ENCODE measurements at places on chromosomes 13 and 19.

GRCh38 chr13:108974686-108975085 is 345.3 kb downstream of the MYO16 start:
- DNase-seq: no peak

- no peak for DNase-seq
Measured at GRCh38 chr13:94620286-94620896, 18.7 kb downstream of the GPR180 start.

DNA sequence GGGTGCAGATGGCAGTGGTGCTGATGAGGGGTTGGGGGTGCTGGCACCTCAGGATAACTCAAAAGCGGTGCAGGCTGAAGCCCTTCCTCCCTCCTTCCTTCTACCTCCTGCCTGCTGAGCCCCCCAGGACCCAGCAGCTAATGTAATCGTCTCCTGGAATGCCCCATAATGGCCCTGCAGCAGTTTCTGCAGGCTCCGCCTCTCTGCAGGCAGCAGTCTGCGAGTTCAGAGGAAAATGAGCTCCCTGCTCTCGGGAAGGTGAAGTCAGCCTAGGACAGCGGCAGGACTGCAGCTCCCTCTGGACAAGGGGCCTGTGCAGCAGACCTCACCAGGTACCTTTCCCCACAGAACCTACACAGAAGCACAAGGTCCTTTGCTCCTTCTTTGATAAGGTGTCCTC is 130.9 kb downstream of the ZDHHC20 start:
- DNase-seq: no peak

GRCh38 chr13:74625541-74625940 is 491.3 kb upstream of the KLF12 start:
- DNase-seq: no peak

- no peak for DNase-seq
Measured at GRCh38 chr13:85816413-85816812, 17.2 kb upstream of the SLITRK6 start.

GRCh38 chr19:24064175-24064574 is 22.8 kb upstream of the ZNF254 start:
- no peak for DNase-seq

- no peak for DNase-seq
Measured at GRCh38 chr13:24068472-24068871, 92.0 kb upstream of the SPATA13 start.

GRCh38 chr13:38686577-38687245 is at the start of gene FREM2:
Gene FREM2, plus strand, starts transcription at chr13:38687077. Its CDS starts 268 bp downstream, at chr13:38687345.
- no peak for DNase-seq

DNA sequence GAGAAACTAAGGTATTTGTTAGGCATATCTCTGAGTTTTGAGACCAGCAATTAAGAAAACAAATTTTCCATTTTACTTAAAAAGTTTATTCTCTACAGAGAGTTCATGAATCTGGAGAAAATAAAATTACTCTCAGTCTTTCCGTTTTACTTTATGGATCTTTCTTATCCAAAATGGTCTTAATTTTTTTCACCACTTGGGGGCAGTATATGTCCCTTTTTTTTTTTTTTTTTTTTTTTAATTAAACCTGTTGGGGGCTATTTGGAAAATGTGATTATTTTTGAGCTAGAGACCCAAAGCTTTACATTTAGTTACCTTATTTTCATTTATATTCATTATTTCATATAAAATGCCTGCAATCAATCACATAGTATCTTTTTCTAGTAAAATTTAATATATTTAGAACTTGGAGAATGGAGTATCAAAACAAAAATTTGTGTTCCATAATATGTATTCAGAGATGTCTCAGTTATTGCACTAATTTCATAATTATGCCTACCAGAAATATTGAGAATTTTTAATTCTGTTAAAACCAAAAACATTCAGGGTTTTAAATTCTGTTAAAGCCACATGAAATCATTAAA is 27.1 kb downstream of the PIBF1 start:
- no peak for DNase-seq

GRCh38 chr19:9523885-9524474 is 14.5 kb downstream of the ZNF426 start:
- no peak for DNase-seq

Data from tibial artery (tissue), 4 donors.